Memory B cell (primary cell): ENCODE measurements at places on chromosomes 1 and 21.

GRCh38 chr1:236495467-236496112 is 28.2 kb upstream of the LGALS8 start:
- DNase-seq, result no peak

GRCh38 chr1:171611306-171611705 is 10.7 kb upstream of the MYOCOS start:
- no peak for DNase-seq

DNA sequence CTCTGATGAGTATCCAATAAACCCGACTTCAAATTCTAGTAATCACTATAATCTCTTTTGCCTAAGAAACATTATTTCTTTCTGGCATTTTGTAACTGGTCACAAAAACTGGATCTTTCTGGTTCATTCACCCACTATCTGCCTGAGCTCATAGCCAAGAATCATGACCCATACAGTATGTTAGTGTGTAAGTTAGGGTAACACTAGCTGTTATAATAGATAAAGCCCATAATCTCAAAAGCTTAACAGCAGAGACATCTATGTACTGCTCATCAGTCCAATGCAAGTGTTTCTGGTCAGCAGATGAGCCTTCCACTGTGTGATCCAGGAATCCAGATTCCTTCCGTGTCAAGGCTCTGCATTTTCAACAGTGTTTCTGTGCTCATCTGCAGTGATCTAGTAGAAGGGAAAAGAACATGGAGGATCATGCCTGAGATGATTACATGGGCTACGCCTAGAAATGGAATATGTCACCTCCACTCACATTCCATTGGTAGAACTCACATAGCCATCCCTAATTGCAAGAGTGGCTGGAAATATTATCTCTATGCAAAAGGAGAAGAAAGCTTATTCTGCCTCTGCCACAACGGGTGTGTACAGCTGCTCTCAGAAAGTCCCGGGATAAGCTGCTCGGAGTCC is 27.7 kb downstream of the RRAGC start:
- DNase-seq, result no peak

GRCh38 chr1:86201311-86201710 is 44.7 kb upstream of the COL24A1 start:
- no peak for DNase-seq

DNA sequence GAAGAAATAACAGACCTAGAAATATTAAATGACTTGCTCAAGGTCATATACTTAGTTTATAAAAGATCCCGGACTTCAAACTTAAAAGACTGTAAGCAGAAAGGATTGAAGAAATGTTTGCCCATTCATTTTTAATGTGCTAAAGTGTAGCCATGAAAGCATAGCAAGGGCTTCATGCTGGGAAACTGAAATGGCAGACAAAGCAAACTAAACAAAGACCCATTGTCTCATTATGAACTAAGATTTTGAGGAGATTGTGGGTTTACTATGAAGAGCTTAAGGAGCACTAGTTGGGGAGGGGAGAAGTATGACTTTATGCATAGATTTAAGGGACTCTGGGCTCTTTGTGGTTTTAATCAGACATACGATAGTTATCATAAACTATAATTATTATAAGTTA is 26.3 kb downstream of the ADAMTS1 start:
- DNase-seq, result no peak

- DNase-seq, result no peak
Observed at GRCh38 chr1:94284476-94284875, 47.1 kb upstream of the ARHGAP29 start.

DNA sequence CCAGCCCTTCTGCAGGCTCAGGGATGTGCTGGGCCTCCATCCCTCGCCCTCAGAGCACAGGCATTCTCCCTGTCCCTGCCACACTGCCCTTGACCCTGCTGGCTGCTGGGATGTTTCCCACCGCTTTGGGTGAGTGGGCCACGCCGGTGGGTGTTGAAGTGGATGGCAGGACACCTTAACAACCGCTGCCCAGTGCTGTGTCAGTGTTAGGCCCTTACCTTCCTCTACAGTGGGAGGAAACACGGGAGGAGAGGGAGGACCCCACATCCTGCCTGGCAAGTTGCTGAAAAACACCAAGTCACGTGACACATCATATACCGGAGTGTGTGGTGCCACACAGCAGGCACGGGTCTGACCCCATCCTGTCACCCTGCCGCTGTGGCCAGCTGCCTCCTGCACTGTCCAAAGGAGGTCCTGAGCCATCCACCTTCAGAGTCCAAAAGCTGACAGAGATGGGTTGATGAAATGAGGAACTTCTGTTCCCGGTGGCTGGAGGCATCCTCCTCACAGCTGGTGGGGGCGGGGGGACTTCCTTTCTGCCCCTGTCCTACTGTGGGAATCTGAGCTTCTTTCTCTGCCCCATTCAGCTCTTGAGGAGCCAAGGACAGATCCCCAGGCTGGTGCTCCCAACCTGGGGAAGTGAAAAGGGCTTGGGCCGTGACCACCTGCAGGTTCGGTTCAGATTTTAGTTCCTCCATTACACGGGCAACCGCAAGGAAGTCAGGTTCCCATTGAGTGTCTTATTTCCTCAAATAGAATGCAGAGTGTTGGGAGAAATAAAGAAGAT is 3.2 kb upstream of the THEMIS2 start:
- no peak for DNase-seq

- no peak for DNase-seq
Observed at GRCh38 chr1:218880484-218881060, 293.1 kb upstream of the LYPLAL1 start.

DNA sequence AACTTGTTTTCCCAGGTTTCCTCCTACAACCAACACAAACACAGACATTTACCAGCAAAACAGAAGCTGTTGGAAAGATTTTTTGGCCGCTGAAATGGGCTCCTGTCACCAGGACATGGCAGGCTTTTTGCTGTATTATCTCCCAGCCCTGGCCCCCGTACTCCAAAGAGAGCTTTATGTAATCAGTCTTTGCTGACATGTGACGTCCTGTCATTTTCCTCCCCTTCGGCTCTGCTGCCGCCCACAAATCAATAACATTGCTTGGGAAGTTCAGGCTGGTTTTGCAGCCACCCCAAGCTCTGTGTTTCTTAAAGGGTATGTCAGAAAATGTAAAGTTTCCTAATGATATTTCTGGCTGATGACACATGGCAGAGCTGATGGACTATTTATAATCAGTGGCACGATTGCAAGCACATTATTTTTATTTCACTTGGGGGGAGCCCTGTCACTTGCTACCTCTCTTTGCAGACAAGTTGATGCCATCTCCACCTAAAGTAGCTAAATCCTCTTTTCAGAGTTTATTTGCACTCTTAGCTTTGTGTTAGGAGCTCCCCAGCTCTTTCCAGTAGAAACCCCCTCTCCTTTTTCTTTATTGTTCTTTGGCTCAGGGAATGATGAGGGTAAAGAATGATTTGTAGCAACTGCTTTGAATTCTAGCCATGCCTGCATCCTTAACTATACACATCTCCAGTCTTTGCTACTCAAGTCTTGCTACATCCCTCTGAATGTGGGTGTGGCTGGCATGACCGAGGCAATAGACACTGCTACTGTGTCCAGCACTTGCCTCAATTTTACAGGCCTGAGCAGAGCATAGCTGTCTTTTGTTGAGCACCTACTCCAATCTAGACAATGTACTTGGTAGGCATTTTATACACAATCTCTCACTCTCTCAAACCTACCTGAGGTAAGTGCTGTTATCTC is 67.3 kb downstream of the ELAVL4 start:
- DNase-seq, result no peak

DNA sequence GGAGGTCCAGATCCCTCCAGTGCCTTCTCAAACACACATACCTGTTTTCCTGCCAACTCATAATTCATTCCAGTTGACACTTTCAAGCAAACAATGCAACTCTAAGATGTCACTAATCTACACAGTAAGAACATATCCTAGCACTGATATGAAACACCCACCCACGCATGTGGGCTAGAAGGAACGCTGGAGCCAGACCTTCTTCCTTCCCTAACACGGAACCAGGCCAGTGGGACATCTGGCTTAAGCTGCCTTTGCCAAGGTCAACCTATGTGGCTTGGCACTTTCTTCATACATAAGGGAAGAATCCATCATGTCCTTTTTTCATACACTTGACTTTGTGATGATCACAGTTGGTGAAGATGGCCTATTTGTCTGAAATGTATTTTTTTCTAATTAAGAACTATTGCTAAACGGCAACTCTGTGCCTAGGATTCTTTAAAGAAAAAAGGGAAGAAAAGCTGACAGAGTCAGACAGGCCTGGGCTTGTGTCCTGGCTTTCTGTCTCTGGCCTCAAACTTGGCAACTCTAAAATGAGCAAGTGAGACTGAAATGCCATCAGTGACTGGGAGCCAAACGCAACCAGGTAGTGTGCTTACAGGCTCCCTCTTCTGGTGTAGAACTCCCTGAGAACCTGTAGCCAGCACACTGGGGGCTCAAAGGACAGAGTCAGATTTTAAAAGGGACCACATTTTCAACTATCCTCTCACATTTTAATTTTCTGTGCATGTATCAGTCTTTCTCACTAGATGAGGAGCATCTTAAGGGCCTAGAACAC is 92.6 kb upstream of the BEND5 start:
- no peak for DNase-seq

DNA sequence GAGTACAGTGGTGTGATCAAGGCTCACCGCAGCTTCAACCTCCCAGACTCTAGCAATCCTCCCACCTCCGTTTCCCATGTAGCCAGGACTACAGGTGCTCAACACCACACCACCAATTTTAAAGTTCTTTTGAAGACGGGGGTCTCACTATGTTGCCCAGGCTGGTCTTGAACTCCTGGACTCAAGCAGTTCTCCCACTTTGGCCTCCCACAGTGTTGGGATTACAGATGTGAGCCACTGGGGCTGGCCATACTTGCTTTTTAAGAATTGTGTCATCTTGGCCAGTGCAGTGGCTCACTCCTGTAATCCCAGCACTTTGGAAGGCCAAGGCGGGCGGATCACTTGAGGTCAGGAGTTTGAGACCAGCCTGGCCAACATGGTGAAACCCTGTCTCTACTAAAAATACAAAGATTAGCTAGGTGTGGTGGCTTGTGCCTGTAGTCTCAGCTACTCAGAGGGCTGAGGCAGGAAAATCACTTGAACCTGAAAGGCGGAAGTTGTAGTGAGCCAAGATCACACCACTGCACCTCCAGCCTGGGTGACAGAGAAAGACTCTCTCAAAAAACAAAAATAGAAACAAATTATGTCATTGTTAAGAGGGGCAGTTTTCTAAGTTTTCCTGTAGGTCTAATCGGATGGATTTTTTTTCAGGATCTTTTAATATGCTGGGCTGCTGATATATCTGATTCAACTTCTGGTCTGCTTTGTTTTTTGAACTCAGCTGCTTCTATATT is 18.7 kb downstream of the AK4 start:
- no peak for DNase-seq

GRCh38 chr1:39940253-39940652 is 14.7 kb upstream of the MFSD2A start:
- DNase-seq, result no peak
